ENCODE measurements at places on chromosomes 11 and 22.

GRCh38 chr11:88402192-88402715 is 64.7 kb upstream of the CTSC start:
- DNase-seq: no peak

GRCh38 chr22:25494774-25495173 is 69.7 kb upstream of the GRK3 start:
- no peak for DNase-seq

DNA sequence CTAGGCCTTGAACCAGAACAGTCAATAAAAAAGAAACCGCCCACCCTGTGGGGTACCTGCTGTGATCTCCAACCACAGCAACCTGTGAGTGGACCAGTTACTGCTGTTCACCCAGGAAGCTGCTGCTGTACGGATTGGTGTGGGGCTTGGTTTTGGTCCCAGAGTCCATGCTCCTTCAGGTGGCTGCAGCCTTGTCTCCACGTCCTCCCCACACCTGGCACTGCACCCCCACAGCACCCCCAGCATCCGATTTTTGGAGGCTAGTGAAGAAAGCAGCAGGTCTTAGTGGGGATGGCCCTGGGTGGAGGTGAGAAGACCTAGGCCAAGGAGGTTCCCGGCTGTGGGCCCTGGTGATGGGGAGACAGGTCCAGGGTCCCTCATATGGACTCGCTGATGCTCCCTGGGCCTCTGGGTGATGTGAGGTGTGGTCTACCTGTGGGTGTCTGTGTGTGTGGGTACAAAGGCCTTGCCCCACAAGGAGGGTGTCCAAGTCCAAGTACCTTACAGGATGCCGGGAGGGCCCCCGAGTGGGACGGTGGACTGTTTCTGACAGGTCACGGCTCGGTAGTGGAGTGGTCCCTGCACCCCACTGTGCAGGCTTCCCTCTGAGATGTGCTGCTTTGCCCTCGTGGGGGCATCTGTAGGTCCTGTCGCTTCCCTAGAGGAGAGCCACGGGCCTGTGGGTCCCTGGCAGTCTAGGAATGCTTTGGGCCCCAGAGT is 283.4 kb downstream of the TBC1D22A start:
- no peak for DNase-seq

DNA sequence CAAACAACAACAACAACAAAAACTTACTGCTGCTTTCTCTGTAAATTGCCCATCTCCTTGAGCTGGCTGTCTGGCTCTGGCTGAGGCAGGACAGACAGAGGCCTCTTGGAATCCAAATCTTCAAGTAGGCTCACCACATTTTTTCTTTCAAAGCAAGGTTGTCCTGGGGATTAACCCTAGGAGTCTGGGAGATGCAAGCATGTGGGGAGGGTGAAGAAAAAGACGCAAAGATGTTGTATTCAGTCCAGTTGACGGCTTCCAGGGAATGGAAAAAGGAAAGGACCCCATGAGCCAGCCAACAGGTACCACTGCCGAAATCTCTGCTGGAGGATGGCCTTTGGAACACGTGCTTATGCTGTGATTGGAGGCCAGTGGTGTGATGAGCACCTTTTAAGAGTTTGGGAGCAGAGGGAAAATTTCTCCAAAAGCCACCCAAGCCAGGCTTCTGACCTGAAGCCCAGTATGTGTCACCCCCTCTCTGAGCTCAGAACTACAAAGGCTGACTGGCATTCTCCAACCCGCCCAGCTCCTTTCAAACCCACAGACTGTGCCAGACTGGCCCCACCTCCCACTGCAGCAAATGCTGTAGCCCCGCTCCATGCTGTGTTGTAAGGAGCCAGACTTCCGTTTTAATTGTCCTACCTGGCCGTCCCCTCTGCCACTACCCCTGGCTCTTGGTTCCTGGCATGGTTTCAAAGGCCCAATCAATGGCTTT is 10.8 kb downstream of the BLID start:
- DNase-seq: no peak

DNA sequence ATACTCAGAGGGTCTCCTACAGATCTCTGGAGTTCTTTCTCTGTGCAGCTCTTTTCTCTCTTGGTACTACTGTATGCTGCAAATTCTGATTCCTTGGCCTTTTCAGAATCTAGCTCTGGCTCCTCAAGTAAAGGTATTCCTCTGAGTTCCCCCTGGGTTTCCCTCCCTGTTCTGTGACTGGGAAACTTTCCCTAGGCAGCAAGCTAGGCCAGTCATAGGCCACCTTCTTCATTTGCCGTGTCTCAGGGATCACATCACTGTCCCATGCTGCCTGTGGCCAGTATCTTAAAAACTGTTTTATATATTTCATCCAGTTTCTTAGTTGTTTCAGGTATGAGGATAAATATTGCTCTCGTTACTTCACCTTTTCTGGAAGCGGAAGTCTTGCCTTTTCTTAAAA is 71.2 kb downstream of the FAM83F start:
- DNase-seq: no peak

GRCh38 chr11:12192794-12193514 is 82.6 kb downstream of the MICAL2 start:
- no peak for DNase-seq

GRCh38 chr11:112013497-112014164 is 11.6 kb upstream of the DLAT start:
- no peak for DNase-seq

DNA sequence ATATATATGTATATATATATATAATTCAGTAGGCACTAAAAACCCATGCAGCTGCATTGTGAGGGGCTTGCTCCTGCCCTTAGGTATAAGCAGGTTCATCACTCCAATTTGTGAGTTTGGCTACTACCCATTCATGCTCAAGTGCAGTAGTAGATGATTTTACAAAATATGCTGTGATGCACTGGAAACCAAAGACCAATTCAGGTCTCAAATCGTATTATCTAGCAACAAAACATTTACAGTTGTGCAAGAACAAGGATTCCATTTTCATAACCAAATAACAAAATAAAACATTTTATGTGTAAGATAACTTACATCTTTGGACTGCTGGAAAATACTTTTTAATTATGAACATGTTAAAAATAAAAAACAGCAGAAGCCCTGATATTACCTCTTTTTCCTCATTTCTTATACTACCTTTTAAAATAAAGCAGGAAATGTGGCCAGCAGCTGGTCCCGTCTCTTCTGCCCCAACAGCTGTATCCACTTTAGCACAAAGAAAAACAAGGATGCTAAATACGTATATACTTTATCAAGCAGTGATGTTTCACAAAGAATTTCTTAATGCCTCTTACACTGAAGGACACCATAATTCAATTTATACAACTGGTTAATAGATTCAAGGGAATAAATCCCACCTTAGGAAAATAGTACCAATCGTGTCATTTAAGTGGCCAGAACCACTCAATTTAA is 2.8 kb downstream of the CREBZF start:
- DNase-seq: no peak

- no peak for DNase-seq
Observed at GRCh38 chr22:27576815-27577573, 224.6 kb downstream of the MN1 start.

DNA sequence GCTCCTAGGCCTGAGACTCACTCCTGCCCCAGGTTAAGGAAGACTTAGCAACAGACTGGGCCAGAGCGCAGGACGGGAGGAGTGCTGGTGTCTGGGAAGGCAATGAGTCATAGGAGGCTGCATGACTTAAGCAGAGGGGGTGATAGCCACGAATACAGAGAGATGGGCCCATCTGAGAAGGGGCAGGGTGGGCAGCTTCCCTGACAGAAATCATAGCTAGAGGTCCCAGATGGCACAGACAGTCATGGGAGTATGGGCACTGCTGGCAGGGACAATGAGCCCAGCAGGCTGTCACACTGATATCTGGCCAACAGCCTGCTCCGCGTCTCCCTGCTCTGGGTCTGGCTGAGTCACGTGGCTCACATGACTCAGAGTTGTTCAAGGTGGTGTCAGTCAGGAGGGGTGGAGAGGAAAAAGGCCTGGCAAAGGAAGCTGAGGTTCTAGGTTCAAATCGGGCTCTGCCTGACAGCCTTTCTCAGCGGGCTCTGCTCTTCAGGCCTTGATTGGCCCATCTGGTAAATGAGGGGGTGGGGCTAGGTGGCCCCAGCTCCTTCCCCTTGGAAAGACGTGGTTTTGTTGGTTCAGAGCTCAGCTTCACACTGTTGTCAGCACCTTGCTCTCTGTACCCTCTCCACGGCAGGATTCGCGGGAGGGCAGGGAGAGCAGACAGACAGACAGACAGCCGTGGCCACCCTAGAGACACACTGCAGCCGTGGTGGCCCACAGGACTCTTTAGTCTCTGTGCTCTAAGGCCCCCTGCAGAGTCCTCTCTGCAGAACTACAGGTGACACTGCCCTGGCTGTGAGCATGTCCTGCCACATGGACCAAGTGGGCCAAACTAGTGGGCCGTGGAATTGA is 47.8 kb downstream of the DBX1 start:
- DNase-seq: no peak

- no peak for DNase-seq
Observed at GRCh38 chr22:45218976-45219375, 21.7 kb downstream of the KIAA0930 start.

DNA sequence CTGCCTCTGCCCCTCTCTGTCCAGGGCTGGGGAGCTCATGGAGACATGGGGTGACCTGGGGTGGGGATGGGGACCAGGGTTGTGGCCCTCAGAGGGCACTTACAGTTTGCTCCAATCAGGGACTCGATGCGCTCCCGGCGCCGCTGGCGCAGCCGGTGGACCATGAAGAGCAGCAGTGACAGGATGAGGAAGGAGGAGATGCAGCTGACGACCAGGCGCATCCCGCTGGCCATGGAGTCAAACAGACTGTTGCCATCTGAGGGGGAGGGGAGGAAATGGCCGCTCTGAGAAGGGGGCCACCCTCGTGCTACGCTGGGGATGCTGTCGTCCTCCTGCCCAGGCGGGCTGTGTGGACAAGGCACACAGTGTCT is 80.5 kb downstream of the DGCR2 start:
- DNase-seq: no peak

- peak; percentile 29 for DNase-seq
Observed at GRCh38 chr11:128632141-128632791, 44.9 kb upstream of the ETS1 start.

DNA sequence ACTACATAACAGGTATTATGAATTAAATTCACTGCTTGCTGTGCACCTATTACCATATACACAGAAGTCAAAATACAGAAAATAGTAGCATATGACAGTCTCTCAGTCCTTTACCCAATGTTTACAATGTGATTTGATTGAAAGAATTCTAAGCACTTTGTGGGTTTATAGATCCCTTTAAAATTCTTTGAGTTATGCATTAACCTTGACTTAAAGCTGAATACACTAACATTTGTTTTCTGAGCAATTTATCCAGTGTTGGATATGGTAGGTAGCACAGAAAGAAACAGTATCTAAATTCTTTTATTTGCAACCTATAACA is 230.8 kb upstream of the DDI1 start:
- no peak for DNase-seq

DNA sequence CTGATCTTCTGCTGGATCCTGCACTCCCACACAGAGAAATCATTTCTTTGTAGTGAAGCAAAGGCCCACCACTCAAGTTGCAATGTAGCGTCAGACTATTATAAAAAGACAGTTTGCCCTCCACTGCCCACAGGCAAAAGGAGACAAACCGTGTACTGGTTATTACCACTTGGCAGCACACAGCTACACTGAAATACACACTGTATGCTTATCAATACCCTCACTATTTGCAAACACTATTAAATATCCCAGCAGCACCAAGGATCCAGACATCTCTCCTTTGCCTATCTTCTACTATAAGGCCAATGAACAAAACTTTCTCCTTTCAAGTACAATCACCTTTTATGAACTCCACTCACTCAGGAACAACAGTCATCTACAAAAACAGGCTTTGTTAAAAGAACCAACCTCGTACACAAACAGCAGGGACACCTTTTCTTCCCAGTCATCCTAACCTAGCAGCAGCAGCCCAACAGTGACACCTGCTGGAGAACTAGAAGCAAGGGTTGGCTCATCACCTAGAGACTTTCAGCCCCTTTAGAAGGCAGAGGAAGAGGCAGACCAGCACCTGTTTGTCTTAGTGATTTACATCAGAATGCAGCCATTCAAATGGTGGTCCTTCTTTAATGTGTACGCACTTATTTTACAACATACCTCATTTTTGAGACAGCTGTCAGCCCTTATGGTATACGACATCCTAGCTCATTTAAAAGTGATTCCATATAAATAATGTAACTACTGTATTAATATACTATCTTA is 56.1 kb downstream of the AMBRA1 start:
- DNase-seq: peak; percentile 28

DNA sequence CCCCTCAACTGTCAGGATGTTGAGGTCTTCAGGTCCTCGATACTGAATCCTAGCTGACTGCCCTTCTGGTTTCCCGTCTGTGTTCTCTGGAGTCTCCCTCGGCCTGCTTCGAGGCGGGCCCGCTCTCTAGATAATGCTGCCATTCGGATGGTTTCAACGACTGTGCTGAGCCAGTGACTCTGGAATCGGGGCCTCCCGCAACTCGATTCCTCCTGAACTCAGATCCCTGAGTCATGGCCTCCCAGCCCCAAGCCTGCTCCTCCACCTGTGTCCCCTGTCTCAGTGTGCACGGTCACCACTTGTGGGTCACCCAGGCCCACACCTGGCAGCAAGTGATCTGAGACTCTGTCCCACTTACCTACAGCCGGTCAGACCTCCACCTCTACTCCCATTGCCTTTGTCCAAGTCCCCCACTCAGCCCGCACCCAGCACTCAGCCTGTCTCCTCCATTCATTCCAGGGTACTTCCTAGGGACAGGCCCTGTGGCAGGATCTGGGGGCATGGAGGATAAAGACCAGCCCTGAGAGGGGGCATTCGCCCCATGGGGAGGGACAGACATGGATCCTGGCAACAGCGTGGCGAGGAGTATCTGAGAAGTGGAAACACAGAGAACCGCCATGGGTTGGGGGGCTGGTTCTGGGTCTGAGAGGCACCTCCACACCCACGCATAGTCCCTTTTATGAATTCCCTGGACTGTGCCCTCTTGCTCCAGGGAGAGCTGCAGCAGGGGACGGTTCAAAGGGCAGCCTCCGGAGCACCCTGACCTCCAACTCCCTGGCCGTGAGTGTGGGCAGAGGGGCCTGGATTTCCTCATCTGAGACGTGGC is 14.3 kb downstream of the MPST start:
- no peak for DNase-seq

DNA sequence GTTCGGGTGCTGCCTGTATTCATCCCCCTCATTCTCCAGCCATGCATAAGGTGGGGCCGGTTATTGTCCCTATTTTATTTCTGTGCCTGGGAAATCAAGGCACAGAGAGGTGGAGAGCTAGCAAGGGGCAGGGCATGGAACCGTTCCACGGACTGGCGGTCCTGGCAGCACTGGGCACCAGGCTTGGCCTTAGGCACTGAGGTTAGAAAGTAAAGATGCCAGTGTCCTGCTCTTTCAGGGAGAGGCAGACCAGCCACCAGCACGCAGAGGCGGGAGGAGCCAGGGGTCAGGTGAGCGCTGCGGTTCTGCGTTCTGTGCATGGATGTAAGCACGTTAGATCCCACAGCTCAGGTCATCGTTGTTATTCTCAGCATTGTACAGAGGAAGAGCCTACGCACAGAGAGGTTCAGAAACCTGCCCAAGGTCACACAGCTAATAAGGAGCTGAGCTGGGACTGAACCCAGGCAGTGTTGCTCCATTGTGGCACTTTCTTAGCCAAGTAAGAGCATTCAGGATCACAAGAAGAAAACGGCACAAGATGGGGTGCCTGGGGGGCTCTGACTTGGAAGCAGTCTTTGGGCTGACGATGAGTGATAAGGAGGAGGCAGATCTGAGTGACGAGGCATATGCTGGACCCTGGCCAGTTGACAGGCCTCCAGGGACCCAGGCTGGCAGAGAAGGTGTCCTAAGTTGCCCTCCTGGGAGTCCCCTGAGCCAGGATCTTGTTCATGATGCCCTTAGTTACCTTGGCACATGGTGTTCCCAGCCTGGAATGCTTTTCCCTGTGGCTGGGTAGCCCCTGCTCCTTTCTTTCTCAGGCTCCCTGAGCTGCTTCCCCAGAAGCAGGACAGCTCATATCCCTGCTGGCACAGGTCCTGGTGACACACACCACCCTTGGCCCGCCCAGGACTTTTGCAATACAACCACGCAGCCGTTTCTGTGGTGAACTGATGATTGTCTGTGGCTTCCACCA is 41.1 kb downstream of the OSBPL5 start:
- no peak for DNase-seq
